Fibroblast of skin of right biceps (primary cell): ENCODE measurements at places on chromosomes 13 and 19.

- DNase-seq, result peak; percentile 79
These were observed 47.8 kb downstream of the PEPD start for GRCh38 chr19:33473653-33474305.

DNA sequence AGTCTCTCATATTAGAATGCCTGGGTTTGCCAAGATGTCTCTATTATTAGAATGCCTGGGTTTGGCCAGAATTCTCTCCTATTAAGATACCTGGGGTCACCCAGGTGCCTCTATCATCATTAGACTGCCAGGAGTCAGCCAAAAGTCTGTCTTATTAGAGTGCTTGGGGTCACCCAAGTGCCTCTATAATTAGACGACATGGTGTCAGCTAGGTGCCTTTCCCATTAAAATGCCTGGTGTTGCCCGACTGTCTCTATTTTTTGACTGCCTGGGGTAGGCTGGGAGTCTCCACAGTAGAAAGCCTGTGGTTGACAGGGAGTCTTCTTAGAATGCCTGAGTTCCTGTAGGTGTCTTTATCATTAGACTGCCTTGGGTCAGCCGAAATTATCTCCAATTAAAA, 1536.6 kb downstream of the UQCRFS1 start:
- DNase-seq, result no peak

GRCh38 chr13:44542361-44542760, 33.8 kb downstream of the TSC22D1 start:
- DNase-seq, result no peak

- no peak for DNase-seq
These were observed 110.0 kb upstream of the SOX21 start for GRCh38 chr13:94822356-94822755.

DNA sequence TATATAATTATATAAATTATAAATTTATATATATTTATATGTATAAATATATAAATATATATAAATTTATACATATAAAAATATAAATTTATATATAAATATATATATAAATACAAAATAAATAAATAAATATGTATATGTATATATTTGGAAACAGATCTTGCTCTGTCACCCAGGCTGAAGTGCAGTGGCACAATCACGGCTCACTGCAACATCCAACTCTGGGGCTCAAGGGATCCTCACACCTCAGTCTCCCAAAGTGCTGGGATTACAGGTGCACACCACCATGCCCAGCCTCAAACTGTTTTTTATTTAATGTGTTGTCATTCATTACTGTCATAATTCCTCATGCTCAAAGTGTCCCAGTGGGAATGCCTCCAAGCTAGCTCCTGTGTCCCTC, 25.2 kb upstream of the PDCD5 start:
- no peak for DNase-seq

DNA sequence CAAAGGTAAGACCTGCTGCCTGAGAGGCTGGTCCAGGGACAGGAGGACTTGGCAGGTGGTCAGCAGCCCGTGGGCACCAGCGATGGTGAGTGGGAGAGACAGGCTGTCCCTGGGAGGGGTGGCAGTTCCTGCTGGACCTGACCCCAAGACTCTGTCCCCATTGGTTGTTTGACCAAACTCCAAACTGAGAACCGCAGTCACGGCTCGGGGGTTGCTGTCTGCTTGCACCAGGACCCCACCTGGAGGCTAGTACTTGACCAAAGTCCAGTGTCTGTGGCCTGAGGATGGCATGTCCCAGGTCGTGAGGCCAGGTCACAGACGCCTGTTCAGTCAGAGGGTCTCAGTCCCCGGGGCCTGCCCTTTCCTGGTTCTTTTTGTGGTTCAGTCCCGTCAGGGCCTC, 9.9 kb upstream of the ZNF14 start:
- no peak for DNase-seq

GRCh38 chr13:26500618-26501320, 56.7 kb upstream of the WASF3 start:
- DNase-seq, result no peak
